Spinal cord (tissue), 10 donors: ENCODE measurements at places on chromosomes 7 and 10. TPM values are rescaled to one million over a fixed set of nuclear protein-coding genes. Genes with fewer than 3 reads are reported as not detected.
A peak's percentile ranks its signal among the peaks of the same experiment; 100 is the strongest.

DNA sequence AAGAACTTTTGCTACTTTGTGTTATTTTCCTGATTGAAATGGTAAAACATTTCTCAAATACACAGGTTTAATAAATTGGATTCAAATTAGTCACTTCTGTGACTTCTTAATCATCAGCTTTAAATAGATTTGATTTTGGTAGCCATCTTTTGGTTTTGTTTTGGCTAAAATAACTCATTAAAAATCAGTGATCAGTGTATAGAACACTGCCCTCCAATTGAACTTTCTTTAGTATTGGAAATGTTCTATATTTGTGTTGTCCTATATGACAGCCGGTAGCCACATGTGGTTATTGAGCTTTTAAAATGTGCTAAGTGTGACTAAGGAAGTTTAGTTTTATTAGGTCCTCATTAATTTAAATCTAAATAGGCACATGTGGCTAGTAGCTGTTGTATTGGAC, 50.4 kb downstream of the GLCCI1 start:
- no peaks in the 10 kb centered on the region for H3K4me1 ChIP-seq
- H3K36me3 ChIP-seq, result peaks cover 6% of the 10 kb centered on the region
- no peak for DNase-seq
- no peak overlapping the region for H3K27ac ChIP-seq

DNA sequence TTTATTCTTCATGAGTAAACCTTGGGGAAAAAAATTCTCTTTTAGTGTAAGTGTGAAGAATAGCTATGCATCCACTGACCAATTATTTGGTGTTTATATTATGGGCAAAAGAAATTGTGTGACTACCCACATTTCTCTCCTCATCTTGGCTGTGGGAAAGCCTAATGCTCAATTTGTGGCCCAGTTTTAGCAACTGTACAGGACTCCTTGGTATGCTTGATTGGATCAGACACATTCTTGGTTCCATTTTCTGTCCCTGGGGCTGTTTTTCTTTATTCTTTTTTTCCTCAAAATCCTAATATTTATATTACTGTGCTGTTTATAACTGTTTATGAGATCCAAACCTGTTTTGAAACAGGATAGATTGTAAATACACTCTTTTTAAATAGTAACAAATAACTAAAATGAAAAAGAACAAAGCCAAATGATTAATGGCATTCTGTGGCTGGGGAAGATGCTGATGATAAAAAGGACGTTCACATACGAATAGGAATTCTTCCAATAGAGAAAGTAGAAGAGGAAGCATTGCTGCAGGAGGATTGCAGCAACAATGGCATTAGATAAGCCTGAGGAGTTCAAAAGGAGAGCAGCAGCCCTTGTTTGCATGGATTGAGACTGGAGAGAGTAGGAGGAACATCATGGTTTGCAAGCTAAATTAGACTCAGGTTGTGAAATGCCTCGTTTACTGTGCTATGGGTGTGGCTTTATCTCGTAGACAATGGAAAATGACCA, 580.5 kb downstream of the INHBA start:
- H3K27ac ChIP-seq, result no peak overlapping the region
- DNase-seq, result no peak
- no peaks in the 10 kb centered on the region for H3K27me3 ChIP-seq
- H3K36me3 ChIP-seq, result no peaks in the 10 kb centered on the region

DNA sequence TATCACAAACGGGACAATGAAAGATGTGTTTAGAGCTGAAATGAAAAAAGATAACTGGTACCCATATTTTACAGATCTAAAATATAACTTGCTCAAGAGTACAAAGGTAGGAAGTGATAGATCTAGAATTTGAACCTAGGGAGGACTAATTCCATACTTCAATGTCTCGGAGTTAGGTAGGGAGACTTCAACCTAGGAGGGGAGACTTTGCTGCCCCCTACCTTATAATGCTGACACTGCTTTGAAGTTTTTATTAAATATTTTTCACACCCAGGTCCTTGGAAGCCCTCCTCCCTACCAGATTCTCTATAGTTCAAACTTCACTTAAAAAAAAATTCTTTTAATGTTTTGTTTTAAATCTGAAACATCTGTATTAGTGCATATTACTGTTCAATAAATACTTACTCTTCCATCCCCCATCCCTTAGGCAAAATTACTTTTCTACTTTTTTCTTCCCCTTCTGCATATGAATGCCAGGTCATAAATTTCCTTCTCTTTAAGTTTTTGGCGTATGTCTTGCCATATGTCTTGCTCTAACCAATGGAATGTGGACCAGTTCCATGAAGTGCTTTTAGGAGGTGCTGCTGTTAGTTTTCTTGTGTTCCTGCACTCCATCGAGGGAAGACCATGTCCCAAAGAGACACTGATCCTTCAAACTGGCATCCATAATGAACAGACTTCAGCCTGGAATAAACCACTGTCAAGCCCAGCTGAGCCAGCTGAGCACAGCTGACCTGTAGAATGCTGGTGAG, 57.8 kb downstream of the MICU1 start:
- H3K27me3 ChIP-seq, result no peaks in the 10 kb centered on the region
- H3K4me3 ChIP-seq, result no peak overlapping the region
- no peaks in the 10 kb centered on the region for H3K4me1 ChIP-seq
- peaks cover 6% of the 10 kb centered on the region for H3K36me3 ChIP-seq

DNA sequence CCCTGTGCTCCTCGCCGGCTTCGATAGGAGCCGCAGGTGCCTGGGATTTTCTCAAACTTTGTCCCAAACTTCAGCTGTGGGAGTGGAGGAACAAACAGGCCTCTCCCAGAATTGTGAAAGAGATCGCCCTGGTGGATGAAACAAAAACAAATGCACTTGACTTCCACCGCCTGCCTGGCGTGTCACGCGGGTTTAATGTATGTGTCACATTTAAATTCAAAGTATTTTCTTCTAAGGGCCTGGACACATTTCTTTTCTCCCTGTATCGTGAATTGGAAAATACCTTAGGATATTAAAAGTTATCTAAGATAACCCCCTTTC, 694 bp upstream of the WASL start:
- no peaks in the 10 kb centered on the region for H3K27me3 ChIP-seq
- no peak for DNase-seq
- peak overlapping the region; percentile 95 for H3K4me3 ChIP-seq
- H3K36me3 ChIP-seq, result no peaks in the 10 kb centered on the region
- H3K27ac ChIP-seq, result peak overlapping the region; percentile 99

DNA sequence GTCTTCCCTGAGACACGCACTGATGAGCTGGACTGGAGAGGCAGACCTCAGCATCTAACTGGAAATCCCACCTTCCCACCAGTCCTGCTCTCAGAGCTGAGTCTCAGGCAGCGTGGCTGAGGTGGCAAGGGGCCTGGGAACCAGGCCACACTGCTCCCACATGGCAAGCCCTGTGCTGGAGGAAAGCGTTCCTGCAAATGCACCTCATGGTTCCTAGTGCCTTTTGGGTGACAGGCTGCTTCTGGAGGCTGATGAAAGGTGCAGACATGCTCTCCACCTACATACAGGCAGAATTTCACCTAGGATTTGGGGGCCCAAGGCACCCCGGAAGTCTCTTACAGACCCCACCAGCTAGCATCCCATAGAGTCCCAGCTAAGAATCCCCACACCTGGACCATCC, 432.9 kb upstream of the FOXK1 start:
- H3K4me1 ChIP-seq, result peaks cover 4% of the 10 kb centered on the region
- no peak for DNase-seq
- peaks cover 31% of the 10 kb centered on the region for H3K36me3 ChIP-seq
- no peaks in the 10 kb centered on the region for H3K27me3 ChIP-seq

DNA sequence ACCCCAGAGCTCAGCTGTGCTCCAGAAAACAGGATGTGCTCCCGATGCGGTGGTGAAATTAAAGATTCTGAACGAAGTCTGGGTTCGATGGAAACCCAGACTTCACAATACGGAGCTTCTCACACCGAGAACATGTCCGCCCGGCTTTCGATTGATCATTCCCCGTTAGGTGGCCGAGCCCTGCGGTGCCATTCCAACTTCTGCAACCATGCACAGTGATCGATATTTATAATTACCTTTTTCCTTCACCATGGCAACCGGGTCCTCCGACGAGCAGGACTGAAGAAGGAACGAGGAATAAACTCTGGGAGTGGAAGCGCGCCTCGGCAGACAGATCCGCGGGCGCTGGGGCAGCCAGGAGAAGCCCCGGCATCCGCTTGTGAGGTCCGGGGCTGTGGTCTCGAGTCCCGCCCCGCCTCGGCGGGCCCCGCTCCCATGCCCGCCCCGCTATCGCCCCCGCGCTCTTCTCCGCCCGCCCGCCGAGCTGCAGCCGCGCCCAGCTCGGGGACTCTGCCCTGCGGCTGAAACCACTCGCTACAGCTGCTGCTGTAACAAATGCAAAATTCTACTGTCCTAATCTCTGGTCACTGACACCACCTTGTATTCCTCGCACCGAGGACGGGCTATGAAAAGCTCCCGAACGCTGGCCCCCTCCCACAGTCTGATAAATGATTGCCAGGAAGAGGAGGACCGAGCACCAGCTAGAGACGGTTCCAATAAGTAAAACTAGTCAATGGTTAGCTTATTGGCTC, 26.2 kb downstream of the ABLIM1 start:
- peaks cover 36% of the 10 kb centered on the region for H3K4me1 ChIP-seq
- DNase-seq, result peak; percentile 35
- no peaks in the 10 kb centered on the region for H3K36me3 ChIP-seq
- H3K27ac ChIP-seq, result peak overlapping the region; percentile 68
- H3K4me3 ChIP-seq, result peak overlapping the region; percentile 64

- no peak overlapping the region for H3K4me3 ChIP-seq
- H3K27ac ChIP-seq, result no peak overlapping the region
- DNase-seq, result no peak
- no peaks in the 10 kb centered on the region for H3K4me1 ChIP-seq
- peaks cover 6% of the 10 kb centered on the region for H3K36me3 ChIP-seq
Observed at GRCh38 chr7:130560972-130561371, 69.1 kb downstream of the MEST start.

DNA sequence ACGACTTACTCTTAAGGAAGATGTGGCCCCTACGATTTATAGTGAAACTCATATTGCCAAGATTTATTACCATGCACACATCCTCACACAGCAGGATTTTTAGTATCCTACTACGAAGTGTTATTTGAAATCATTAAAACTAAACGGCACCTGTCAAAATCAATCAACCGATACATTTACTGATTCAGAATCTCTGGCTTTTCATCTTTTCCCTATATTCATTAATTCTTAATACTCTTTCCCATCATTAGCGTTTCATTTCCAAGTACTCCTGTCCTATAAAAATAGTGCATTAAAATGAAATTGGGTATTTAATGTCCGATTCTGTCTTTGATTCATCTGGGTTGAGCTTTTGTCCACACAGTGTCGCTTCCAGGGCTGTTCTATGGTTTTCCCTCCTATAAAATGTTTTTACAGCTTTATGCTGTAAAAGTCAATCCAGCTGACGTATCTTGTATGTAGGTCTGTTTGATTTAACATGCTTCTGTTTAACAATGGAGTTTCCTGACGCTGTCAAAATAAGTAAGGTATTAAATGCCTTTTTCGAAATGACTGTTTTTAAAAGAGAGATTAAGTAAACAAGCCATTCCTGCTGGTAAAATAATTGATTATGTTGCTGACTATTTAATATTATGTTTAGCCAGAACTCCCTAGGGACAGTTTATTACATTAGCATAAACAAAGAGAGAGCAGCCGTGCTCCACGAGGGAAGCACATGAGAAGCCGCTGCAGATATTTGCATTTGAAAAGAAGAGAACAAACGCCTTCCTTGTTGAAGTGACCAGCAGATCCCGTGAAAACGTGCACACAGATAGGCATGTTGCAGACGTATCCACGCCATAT, 22.3 kb upstream of the SFMBT2 start:
- H3K4me3 ChIP-seq, result peak overlapping the region; percentile 26
- DNase-seq, result peak; percentile 94
- no peaks in the 10 kb centered on the region for H3K4me1 ChIP-seq
- no peaks in the 10 kb centered on the region for H3K36me3 ChIP-seq
- H3K27ac ChIP-seq, result no peak overlapping the region

- peaks cover 5% of the 10 kb centered on the region for H3K4me1 ChIP-seq
- H3K4me3 ChIP-seq, result no peak overlapping the region
- no peak for DNase-seq
- no peaks in the 10 kb centered on the region for H3K36me3 ChIP-seq
- H3K27me3 ChIP-seq, result no peaks in the 10 kb centered on the region
Observed at GRCh38 chr7:85737426-85737825, 550.6 kb upstream of the SEMA3D start.

GRCh38 chr10:62860946-62861345, 44.8 kb upstream of the EGR2 start:
- H3K36me3 ChIP-seq, result no peaks in the 10 kb centered on the region
- H3K4me3 ChIP-seq, result no peak overlapping the region
- H3K27ac ChIP-seq, result peak overlapping the region; percentile 16
- H3K27me3 ChIP-seq, result no peaks in the 10 kb centered on the region
- DNase-seq, result peak; percentile 31

DNA sequence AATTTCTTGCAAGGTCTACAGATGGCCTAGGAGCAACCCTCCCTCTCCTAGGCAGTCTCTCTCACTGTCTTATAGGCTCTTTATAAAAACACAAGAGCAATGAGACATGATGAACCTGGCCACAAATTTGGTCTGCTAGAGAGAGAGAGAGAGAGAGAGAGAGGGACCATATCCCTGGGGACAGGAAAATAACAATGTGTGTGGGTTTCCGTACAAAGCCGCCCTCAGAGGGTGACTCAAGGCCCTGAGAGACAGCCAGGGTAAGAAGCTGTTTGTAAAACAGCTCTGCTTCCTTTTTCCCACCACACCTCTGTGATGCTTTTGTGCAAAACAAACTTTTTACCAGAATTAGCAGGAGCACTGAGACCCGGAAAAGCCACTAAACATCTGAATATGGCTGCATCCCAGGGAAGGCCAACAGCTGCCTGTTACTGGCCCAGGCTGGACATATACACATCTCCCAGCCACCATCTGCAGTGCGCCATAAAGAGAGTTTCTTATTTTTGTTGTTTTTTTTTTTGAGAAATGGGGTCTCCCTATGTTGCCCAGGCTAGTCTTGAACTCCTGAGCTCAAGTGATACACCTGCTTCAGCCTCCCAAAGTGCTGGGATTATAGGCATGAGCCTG, 18.4 kb downstream of the GIMAP5 start:
- DNase-seq, result no peak
- no peaks in the 10 kb centered on the region for H3K27me3 ChIP-seq
- H3K4me1 ChIP-seq, result no peaks in the 10 kb centered on the region
- H3K36me3 ChIP-seq, result no peaks in the 10 kb centered on the region
- no peak overlapping the region for H3K4me3 ChIP-seq

DNA sequence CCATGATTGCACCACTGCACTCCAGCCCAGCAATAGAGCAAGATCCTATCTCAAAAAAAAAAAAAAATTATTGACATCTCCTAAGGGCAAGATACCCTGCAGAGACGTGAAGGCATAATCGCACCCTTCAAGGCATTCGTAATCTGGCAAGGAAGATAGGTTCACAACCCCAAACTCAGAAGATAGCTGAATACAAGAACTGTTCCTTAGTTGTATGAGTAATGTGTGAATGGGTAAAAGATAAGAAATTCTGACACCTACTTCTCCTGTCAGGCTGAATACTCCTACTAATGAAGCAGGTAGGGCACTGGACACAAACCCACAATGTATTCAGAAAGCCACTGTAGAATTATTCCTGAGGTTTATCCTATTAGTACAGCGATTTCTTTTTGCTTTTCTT, 882.4 kb upstream of the AUTS2 start:
- H3K27ac ChIP-seq, result no peak overlapping the region
- H3K4me1 ChIP-seq, result no peaks in the 10 kb centered on the region
- no peaks in the 10 kb centered on the region for H3K27me3 ChIP-seq
- no peak overlapping the region for H3K4me3 ChIP-seq

The KIAA1217 gene
- 26.7 TPM for total RNA-seq

The TUBAL3 gene
- total RNA-seq, result not detected

The UNCX gene
- total RNA-seq, result 0.69 TPM

The PNLIP gene
- total RNA-seq, result 0.20 TPM

The CHAT gene
- total RNA-seq, result 0.61 TPM

The ATOH7 gene
- not detected for total RNA-seq

The CNNM1 gene
- total RNA-seq, result 1.6 TPM
